Calu3 (cell line): ENCODE measurements at places on chromosomes 6 and 20.

DNA sequence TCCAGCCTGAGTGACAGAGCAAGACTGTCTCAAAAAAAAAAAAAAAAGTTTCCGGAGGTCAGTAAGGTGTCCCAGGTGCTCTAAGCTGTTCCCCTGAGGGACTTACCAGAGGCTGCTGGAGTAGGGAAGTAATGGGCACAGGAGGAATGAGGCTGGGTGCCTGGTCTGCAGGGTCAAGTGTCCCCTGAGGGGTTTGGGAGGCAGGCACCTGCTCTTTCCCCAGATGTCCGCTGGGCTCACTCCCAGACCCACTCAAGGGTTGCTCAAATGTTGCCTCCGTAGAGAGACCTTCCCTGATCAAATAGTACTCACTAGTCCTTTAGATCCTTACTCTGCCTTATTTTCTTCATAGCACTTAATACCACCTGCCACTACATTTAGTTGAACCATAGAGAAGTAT, 5.4 kb upstream of the MAPK13 start:
- H3K4me3 ChIP-seq, result no peak overlapping the region
- peaks cover 26% of the 10 kb centered on the region for H3K36me3 ChIP-seq
- H3K27me3 ChIP-seq, result no peaks in the 10 kb centered on the region
- DNase-seq, result no peak

- H3K27me3 ChIP-seq, result peaks cover 11% of the 10 kb centered on the region
- DNase-seq, result no peak
- H3K4me1 ChIP-seq, result peaks cover 7% of the 10 kb centered on the region
- H3K4me3 ChIP-seq, result no peak overlapping the region
Observed at GRCh38 chr6:42331019-42331418, 113.4 kb upstream of the MRPS10 start.

GRCh38 chr6:157246048-157246630, 77.2 kb downstream of the TMEM242 start:
- H3K4me1 ChIP-seq, result peaks cover 15% of the 10 kb centered on the region
- no peak overlapping the region for H3K27ac ChIP-seq
- no peak overlapping the region for H3K4me3 ChIP-seq
- no peaks in the 10 kb centered on the region for H3K27me3 ChIP-seq
- DNase-seq, result no peak

GRCh38 chr6:106102034-106102433, 15.9 kb downstream of the PRDM1 start:
- DNase-seq, result no peak
- peaks cover 27% of the 10 kb centered on the region for H3K4me1 ChIP-seq
- H3K27me3 ChIP-seq, result no peaks in the 10 kb centered on the region
- peaks cover 7% of the 10 kb centered on the region for H3K36me3 ChIP-seq
- H3K27ac ChIP-seq, result peak overlapping the region; percentile 63
- H3K4me3 ChIP-seq, result no peak overlapping the region

DNA sequence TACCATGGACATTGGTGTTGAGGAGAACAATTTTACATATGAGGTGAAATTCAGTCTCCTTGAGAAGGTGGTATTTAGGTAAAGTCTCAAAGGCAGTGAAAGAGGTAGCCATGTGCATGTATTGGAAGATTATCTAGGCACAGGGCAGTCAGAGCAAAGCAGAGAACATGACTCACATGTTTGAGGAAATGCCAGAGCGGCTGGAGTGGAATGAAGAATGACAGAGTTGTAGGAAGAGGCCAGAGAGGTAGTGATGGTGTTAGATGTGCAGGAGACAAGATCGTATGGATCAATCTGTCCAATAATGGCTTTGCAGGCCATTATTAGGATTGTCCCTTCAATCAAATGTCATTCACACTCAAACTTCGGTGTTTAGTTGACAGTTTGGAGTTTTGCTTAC, 449.4 kb upstream of the PTCHD4 start:
- peak; percentile 11 for DNase-seq
- H3K4me1 ChIP-seq, result peaks cover 9% of the 10 kb centered on the region
- no peaks in the 10 kb centered on the region for H3K36me3 ChIP-seq
- no peak overlapping the region for H3K4me3 ChIP-seq
- no peak overlapping the region for H3K27ac ChIP-seq

- peaks cover 6% of the 10 kb centered on the region for H3K36me3 ChIP-seq
- H3K4me3 ChIP-seq, result peak overlapping the region; percentile 27
- H3K27ac ChIP-seq, result peak overlapping the region; percentile 6
- H3K27me3 ChIP-seq, result no peaks in the 10 kb centered on the region
Observed at GRCh38 chr6:30541515-30542403, 14.5 kb downstream of the GNL1 start.
